Activated CD4-positive, alpha-beta T cell treated with anti-CD3 and anti-CD28 coated beads for 4 hours (primary cell): ENCODE measurements at places on chromosomes 2 and 18.

- DNase-seq, result no peak
Measured at GRCh38 chr2:226664140-226664539, 135.5 kb downstream of the IRS1 start.

GRCh38 chr2:80073134-80073561, 231.4 kb downstream of the LRRTM1 start:
- no peak for DNase-seq

GRCh38 chr2:30765191-30765590, 42.1 kb downstream of the CAPN13 start:
- DNase-seq, result no peak

GRCh38 chr18:27652480-27653121, 467.5 kb upstream of the CHST9 start:
- DNase-seq, result no peak

DNA sequence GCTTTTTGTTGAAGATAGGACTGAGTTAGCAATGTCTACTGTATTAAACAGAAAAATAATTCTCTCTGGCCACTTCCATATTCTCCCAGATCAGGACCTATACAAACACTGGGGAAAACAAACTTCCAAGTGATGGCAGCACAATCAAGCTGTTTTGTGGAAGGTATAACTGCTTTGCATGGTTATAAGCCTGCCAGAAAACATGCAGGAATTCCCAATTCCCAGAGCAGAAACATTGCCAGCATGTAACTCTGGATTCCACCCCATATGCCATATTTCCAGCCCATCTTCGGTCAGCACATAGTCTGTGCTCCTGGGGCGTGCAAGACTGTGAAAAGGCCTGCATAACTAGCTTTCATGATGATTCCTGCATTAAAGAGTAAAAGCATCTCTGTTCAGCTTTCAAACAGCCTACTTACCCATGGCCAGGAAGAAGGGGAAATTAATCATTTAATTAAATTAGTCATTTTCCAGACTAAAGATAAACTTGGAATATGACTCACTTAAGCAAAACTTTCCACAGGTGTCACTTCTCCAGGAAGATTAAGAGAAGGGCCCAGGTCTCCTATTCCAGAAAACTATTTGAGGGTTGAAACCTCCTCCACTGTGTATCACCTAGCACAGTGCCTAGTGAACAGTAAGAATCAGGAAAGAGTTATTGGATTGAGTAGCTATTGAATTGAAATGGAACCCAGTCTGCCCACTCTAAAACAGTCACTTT, 280.5 kb downstream of the NRXN1 start:
- DNase-seq, result no peak

DNA sequence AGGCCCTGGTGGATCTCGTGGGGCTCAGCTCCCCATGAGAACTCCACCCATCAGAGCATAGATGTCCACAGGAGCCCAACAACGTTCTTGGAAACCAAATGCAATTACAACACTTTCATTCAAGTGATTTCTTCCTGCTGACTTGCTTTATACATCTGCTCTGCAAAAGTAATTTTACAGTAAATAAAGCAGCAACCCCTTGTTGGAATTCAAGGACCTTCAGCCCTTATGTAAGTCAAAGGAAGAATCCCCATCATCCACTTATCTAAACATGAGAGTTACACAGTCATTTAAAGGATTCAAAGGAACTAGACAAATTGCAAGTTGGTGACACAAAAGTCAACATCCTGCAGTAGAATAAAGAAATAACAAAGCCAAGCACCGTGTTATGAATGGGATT, 17.1 kb upstream of the ANTXR1 start:
- no peak for DNase-seq

- DNase-seq, result no peak
Measured at GRCh38 chr2:84832772-84833461, 48.0 kb downstream of the TRABD2A start.

- DNase-seq, result no peak
Measured at GRCh38 chr2:143730953-143731260, 601.7 kb downstream of the ARHGAP15 start.

DNA sequence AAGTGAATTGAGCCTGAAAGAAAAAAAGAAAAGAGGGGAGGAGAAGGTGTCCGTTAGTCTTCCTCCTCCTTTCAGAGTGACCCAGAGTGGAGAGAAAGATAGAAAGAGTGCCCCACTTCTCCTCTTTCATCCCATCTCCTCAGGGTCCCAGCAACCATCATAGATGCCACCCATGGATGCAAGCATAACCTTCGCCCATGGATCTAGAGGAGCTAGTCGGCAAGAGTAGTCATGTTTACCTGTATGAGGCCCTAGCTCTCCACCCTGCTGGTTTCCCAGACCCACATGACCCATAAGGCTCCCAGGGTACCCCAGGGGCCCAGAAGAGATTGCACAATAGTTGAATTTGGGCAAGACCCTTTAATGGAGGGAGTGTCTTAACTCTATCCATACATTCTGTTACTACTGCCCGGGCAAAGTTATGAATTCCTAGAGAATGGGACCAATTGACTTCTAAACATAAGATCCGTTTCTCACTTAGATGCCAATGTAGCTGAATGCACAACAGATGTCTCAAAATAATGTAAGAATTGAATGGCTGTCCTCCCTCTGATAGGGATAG, 56.1 kb upstream of the CDCA7 start:
- no peak for DNase-seq

- no peak for DNase-seq
Measured at GRCh38 chr2:140998577-140998976, 1132.2 kb downstream of the LRP1B start.

- DNase-seq, result no peak
Measured at GRCh38 chr18:24078391-24078790, 60.5 kb upstream of the CABYR start.

DNA sequence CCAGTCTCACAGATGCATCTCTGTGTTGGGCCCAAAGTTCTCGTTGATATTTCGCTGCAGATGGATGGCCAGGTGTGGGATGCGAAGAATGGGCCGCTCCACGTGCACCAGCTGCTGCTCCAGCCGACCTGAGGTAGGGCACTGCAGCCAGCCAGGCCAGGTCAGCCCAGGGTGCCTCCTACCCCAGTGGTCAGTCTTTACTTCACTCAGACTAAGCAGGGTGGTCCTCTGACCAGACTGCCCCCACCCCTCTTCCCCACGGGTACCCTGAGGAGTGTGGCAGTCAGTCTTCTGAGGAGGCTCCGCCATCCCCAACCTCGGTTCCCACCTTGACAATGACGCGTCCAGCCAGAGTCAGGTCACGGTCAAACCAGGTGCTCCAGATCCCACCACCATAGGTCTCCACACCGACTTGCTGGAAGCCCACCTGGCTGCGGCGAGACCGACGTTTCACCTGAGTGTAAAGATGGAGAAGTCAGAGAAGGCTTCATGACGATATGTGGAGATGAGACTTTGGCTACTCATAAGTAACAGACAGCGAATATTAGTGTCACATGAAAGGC, 1.7 kb downstream of the DNPEP start:
- no peak for DNase-seq
